ENCODE measurements at places on chromosomes 2 and 18.

DNA sequence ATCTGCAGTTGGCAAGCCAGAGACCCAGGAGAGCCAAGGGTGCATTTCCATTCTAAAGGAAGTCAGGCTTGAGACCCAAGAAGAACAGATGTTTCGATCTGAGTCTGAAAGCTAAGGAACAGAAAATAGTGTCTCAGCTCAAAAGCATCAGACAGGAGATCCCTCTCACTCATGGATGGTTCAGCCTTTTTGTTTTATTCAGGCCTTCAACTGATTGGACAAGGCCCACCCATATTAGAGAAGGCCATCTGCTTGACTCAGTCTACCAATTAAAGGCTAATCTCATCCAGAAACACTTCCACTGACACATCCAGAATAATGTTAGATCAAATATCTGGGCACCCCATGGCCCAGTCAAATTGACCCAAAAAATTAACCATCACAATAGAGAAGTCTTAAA is 255.0 kb downstream of the TXNL1 start:
- DNase-seq = no peak

DNA sequence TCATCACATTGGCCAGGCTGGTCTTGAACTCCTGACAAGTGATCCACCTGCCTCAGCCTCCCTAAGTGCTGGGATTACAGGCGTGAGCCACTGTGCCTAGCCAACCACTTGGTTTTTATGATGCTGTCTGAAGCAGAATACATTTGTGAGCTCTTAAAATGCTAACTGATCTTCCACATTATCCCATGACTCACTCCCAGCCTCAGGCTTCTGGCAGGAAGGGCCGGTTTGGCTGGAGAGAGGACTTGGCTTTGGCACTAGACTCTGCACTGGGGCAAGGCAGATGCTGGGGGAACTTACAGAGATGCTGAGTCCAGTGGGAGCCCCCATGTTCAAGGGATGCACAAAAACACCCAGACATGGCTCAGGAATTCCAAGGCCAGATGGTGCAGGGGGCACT is 40.5 kb upstream of the SH3BP4 start:
- DNase-seq = no peak

GRCh38 chr2:28702415-28702861 is 49.2 kb upstream of the PPP1CB start:
- DNase-seq = no peak

DNA sequence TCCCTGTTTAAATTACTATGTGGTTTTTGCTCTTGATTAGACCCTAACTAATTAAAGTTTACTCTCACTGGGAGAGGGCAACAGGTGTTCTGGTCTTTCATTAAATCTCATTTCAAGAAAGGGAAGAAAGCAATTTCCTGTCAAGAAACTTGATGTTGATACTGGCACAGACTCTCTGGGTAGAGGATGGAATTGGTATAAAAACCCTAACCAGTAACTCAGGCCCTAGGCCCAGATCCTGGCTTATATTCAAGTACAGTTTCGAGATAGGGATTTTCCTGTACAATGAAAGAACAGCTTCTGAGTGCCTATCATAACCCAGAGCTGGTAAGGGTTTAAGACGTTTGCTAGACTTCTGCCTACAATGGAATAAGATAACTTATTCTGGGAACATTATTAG is 61.6 kb upstream of the ACYP2 start:
- DNase-seq = no peak

Data from glutamatergic neuron (in vitro differentiated cells).